MCF 10A (cell line): ENCODE measurements at places on chromosomes 2 and 18.

DNA sequence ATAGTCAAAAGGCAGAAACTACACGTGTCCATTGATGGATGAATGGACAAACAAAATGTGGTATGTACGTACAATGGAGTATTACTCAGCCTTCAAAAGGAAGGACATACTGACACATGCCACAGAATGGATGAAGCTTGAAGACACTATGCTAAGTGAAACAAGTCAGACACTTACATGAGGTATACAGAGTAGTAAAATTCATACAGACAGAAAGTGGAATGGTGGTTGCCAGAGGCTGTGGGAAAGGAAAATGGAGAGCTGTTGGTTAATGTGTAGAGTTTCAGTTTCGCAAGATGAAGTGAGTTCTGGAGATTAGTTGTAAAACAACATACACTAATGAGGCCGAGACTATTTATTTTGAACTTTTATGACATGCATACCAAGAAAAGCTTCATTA lies 67.4 kb upstream of the EPB41L3 start:
- DNase-seq: no peak

GRCh38 chr2:143545949-143546255 lies 416.7 kb downstream of the ARHGAP15 start:
- no peak for DNase-seq

- DNase-seq: no peak
Measured at GRCh38 chr2:101435001-101435862, 39.7 kb downstream of the RFX8 start.

GRCh38 chr2:208999911-209000310 lies 423.9 kb upstream of the MAP2 start:
- no peak for DNase-seq

- peak; percentile 16 for DNase-seq
Measured at GRCh38 chr2:109054865-109055264, 65.8 kb upstream of the EDAR start.

DNA sequence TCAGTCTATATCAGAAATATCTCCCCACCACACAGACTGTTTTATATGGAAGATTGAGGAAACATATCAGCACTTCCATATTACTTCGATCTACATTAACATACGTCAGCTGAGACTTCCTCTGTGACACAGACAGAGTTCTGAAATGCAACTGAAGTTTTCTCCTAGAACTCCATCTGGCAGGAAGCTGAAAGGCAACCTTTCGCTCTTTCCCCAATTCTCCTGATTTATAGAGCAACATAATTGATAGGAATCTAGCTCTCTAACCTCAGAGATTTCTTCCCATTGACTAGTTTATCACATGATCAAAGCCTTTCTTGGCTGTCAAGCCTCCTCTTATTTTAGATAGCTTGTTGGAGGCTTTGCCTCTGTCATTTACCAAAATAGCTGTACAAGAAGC lies 806.7 kb upstream of the CHAC2 start:
- DNase-seq: no peak

GRCh38 chr2:237615631-237616249 lies 11.6 kb upstream of the LRRFIP1 start:
- DNase-seq: no peak

GRCh38 chr18:46555724-46556123 lies 101.3 kb downstream of the LOXHD1 start:
- DNase-seq: peak; percentile 65
